Stimulated activated CD8-positive, alpha-beta memory T cell treated with anti-CD3 and anti-CD28 coated beads, Interleukin-7, amount 100 ng/mL, for 4 hours (primary cell): ENCODE measurements at places on chromosomes 4 and X.

DNA sequence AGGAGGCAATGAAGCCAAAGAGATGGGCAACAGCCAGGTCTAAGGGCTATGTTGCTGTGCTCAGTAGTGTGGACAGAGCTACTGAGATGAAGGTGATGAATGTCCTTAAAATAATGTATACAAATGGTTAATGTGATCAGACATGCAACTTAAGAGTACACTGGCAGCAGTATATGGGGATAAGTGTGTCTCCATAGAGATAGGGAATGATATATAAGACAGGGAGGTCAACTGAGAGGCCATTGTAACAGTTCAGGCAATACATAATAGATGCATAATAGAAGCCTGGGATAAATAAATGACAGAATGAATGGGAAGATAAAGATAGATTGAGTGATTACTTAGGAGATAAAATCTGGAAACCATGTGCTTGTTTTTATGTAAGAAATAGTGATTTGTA lies 250.0 kb downstream of the CFAP299 start:
- DNase-seq = no peak

DNA sequence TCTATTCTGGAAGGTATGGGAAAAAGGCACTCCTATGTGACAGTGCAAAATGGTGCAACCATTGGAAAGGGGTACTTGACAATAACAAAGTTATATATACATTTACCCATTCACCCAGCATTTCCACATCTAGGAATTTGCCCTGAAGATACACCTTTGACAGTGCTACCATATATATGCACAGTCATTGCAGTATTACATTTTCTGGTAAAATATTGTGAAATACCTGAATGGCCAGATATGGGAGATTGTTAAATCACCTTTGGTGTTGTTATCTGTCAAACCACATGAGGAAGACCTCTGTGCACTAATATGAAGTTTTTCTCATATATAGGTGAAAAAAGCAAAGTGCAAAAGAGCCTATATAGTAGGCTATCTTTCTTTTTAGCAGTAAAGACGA lies 53.5 kb downstream of the SMAD1 start:
- no peak for DNase-seq

GRCh38 chr4:170497689-170498088 lies 407.9 kb upstream of the AADAT start:
- no peak for DNase-seq

DNA sequence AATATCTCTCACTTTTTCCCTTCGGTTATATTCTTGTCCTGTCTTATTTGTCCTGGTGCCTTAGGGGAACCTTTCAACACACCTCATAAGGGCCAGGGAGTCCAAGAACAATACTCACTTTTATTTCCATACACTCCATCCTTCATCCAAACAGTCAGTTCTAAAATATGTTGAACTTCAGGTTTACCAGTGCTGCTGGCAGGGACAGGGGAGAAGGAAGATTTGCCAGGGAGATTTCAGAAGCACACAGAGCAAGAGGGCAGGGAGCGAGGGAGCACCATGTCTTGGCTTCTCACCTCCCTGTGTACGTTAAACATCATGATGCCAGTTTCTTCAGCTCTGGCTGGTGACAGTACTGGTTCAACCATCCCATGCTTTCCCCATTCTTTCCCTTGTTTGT lies 631.1 kb upstream of the FAT1 start:
- DNase-seq = no peak

GRCh38 chrX:151419782-151420181 lies 22.8 kb downstream of the VMA21 start:
- no peak for DNase-seq

GRCh38 chr4:182752158-182752910 lies 164.9 kb downstream of the DCTD start:
- DNase-seq = no peak

- DNase-seq = no peak
Observed at GRCh38 chrX:13235930-13236329, 83.9 kb downstream of the ATXN3L start.

GRCh38 chrX:9315086-9315485 lies 149.8 kb upstream of the TBL1X start:
- DNase-seq = no peak

- no peak for DNase-seq
Observed at GRCh38 chr4:184281231-184282139, 63.8 kb upstream of the ENPP6 start.

DNA sequence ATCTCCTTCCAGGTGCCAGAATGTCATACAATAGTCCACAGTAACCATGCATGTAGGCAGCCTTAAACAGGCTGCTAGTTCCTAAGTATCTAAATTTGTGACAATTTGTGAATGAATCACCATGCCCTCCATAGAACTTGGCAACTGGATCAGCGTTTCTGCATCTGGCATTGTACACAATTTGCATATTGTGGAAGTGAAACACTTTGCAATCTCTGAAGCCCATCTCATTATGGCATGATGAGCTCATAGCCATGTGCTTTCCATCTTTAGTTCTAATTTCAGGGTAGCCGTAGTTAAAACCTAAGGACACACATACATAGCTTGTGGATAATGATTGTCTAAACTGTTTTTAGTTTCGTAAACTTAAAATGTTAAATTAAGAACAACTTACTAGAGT lies 573.6 kb downstream of the PPP4R3C start:
- DNase-seq = no peak

- DNase-seq = no peak
Observed at GRCh38 chr4:82696117-82696860, 102.3 kb downstream of the SCD5 start.

DNA sequence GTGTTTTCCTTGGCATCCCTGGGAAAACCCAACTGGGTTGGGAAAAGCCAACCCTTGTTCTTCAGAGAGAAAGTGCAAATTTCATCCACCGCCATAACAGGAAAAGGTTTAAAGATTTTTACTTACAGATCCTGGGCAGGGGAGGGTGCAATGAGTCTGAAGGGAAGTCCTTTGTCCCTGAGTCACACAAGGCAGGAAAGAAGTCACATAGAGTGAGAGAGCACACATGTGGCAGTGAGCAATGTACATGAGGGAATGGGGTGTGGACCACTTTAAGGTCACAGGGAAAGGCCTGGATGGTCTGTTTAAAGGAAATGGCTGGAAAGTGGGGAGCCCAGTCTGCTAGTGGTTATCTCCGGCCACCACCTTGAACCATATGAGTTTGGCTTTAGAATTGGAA lies 248.9 kb downstream of the HS3ST1 start:
- no peak for DNase-seq

GRCh38 chr4:17469931-17470674 lies 41.8 kb downstream of the QDPR start:
- no peak for DNase-seq

- DNase-seq = no peak
Observed at GRCh38 chr4:111450867-111451266, 694.4 kb upstream of the FAM241A start.

GRCh38 chrX:30887721-30888120 lies 1.3 kb downstream of the TAB3 start:
- DNase-seq = peak; percentile 24

- DNase-seq = no peak
Observed at GRCh38 chrX:153495903-153496589, 1.3 kb downstream of the BGN start.

GRCh38 chr4:106830879-106831278 lies 205.2 kb downstream of the DKK2 start:
- no peak for DNase-seq

DNA sequence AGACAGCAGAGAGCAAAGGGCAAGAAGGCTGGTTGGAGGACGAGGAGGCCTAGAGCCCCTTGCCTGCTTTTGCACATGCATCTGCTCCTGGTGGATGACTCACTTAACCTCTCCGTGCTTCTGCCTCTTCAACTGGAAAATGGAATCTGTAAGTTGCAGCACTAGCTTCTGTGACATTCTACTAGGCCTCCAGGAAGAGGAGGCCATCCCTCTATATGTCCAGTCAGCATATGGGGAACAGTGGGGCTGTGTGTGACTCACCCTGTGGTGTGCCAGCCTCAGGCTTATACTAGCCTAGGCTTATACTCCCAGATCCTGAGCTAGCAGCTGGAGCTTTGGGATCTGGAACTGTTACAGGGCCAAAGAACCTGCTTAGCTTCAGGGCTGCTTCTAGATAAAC lies 36.0 kb downstream of the RTL9 start:
- DNase-seq = no peak

GRCh38 chrX:15973946-15974345 lies 119.3 kb upstream of the AP1S2 start:
- DNase-seq = no peak

- no peak for DNase-seq
Observed at GRCh38 chr4:137961051-137961438, 281.1 kb downstream of the SLC7A11 start.

- DNase-seq = no peak
Observed at GRCh38 chrX:65688403-65688871, 21.0 kb downstream of the MSN start.

DNA sequence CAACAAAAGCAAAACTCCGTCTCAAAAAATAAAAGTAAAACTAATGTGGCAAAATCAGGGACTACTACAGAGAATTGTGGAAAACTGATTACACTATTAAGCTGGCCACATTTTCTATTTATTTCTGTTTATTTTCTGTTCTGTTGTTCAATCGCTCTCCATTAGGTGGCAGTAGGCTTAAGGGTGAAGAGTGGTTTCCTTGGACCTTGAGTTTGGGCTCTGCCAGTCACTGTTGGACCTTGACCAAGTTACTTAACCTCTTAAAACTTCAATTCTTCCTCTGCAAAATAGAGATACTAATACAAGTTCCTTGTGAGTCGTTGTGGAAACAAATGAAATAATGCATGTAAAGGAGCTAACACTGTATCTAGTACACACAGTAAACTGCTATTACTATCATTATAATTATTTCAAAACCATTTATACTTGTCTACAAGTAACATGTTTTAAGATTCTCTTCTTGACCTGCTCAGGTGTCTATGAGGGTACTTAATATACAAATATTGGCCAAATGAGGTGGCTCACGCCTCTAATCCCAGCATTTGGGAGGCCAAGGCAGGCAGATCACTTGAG lies 15.2 kb downstream of the HSD17B11 start:
- no peak for DNase-seq

DNA sequence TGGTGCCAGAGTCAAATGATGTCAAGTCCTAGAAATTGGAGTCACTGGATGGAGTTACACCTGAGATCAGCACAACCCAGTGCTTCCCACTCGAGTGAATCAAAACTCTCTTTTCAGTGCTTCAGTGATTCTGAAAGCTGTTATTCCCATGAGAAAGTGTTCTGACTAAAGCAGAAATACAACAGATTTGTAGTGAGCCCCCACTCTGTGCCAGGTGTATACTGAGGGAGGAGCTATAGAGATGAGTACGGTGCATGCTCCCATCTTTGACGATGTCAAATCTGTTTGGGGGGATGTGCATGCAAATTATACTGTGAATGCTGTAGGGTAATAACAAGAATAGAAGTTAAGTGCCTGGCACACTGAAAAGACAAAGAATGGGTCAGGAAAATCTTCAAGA lies 330.2 kb downstream of the HS3ST1 start:
- no peak for DNase-seq

- no peak for DNase-seq
Observed at GRCh38 chr4:74541667-74542066, 96.7 kb downstream of the AREG start.

DNA sequence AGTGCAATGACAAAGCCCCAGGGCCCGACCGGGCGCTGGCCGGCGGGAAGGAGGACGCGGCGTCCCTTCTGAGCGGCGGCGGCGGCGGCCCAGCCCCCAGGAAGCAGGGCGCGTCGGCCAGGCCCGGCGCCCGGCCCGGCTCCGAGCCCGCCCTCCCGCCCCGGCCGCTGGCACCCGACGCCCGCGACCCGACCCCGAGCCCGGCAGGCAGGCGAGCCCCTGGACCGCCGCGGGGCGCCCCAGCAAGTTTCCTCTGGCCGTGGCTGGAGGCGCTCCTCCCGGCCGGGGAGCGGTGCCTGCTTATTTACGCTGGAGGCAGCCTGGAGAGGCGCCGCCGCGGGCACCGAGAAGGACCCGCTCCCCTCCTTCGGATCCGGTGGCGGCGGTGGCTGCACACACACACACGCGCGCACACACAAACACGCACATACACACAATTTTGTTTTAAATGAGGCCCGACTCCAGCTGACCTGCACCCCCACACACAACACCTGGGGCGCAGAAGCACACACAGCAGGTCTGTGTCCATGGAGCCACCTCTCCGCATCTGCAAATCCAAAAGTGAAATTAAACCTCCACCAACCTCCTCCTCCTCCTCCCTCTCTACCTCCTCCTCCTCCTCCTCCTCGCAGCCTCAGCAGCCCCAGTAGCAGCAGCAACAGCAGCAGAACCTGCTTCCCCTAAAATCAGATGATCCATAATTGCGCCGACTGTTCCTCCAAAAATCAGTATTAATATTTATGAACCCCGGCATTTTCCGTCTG lies 669 bp downstream of the IRF2 start:
- DNase-seq = peak; percentile 27

GRCh38 chr4:78902298-78902697 lies 36.9 kb downstream of the PAQR3 start:
- DNase-seq = no peak

DNA sequence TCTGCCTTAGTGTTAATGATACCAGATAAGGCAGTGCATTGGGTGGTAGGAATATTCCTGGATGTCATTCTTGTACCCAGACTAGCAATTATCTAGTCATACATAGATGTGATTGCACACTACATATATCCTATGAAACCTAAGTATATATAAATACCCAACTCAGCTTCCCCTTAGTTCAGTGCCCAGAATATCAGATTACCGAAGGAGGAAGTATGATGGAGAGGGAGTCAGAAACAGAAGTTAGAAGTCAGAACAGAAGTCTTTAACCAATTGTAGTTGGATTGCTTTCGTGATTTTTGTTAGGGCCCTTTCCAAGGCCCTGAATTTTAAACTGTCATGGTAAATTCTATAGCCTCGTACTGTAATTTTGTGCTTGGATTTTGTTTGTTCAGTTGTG lies 42.9 kb downstream of the MOB1B start:
- DNase-seq = no peak

DNA sequence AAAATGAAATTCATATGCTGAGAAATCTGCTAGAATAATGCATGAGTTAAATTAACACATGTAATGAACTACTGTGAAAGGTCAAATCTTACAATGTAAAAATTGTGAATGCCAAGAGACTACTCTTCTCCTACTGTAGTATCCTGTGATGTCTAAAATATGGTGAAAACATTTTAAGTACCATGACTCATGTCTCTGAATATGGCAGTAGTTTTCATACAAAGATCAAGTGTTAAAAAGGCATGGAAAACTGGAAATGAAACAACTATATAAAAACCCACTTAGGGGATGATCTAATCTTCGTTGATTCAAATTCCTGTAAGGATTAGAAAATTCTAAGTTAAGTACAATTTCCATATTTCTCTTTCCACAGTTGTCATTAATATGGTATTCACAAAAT lies 221.3 kb downstream of the PPP3CA start:
- DNase-seq = no peak
